ENCODE measurements at places on chromosomes 5 and 9.

- DNase-seq = no peak
These were observed 42.7 kb downstream of the SCGB3A1 start for GRCh38 chr5:180548563-180548962.

GRCh38 chr9:10855847-10856246 lies 243.0 kb upstream of the PTPRD start:
- no peak for DNase-seq

DNA sequence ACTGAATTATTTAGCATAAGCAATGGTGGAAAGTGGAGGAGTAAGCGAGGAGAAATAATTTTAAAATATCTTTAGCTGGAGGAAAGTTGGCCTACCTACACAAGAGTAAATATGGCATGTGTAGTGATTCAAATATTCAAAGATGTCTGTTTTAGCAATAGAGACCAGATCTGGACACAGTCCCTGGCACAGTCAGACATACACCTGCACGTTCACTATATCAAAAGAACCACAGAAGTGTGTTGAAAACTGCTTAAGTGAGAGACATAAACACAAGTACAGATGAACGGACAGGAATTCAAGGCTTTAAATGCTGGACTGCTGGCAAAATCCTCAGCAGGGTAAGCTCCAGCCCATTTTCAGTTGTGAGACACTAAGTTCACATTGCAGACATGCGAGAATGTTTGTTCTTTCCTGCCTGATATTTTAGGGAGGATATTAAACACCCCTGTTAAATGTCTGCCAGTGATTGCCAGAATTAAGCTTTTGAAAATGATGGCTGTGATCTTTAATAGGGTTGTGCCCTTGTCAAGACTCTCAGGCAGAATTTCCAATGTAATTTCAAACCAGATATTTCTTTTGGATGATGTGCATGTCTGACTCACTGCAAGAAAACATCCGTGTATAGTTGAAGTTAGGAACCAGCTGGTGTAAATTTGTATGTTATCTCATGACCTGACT lies 810.6 kb downstream of the TLE4 start:
- DNase-seq = no peak

GRCh38 chr5:128009403-128009802 lies 74.2 kb upstream of the SLC12A2 start:
- DNase-seq = no peak

Measured in activated gamma-delta T cell (primary cell).